Activated T-cell treated with anti-CD3 and anti-CD28 coated beads for 1 hour (primary cell): ENCODE measurements at places on chromosomes 6 and 20.

- DNase-seq, result peak; percentile 11
Observed at GRCh38 chr6:170553534-170554012, 466 bp upstream of the PSMB1 start.

DNA sequence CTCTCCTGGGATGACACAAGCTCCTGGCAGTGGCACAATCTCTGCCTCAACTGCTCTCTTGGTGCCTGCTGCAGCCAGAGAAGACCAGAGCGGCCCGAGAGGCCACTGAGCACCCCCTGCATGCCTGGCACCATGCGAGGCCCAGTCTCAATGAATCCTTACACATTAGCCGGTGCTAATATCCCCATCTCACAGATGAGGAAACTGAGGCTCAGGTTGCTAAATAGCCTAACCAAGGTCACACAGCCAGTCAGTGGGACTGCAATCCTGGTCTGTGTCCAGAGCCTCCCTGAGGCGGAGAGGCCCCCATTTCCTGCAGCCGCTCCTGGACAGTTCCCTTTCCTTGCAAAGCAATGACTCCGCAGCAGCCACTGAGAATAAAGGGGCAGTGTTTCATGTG lies 81.2 kb downstream of the GRM4 start:
- no peak for DNase-seq

- DNase-seq, result no peak
Observed at GRCh38 chr6:112367628-112368027, 20.5 kb downstream of the RFPL4B start.

DNA sequence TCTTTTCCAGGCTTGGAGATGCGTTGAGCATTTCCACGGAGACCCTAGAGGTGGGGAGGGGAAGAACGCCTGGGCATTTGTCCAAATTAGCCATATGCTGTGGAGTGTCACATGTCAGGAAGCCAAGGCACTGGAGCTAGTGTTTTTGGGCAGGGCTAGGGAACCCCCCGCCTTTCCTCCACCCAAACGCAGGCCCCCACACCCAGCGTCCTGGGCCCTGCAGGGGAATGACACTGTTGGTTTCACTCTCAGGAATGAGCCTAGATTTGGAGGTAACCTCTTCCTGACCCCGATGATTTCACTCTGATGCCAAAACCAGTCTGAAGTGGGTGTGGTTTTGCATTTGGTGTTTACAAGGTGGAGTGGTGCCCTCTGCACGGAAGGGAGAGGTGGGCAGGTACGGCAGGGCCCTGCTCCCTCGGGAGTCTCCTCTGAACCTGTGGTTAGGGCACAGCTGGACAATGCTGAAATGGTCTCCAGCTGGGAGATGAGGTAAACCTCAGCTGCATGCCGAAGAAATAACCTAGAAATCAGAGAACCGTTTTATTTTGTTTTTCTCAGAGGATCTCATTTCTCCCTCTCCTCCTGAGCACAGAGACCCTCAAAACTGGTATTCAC lies 29.5 kb downstream of the MTHFD1L start:
- DNase-seq, result no peak

DNA sequence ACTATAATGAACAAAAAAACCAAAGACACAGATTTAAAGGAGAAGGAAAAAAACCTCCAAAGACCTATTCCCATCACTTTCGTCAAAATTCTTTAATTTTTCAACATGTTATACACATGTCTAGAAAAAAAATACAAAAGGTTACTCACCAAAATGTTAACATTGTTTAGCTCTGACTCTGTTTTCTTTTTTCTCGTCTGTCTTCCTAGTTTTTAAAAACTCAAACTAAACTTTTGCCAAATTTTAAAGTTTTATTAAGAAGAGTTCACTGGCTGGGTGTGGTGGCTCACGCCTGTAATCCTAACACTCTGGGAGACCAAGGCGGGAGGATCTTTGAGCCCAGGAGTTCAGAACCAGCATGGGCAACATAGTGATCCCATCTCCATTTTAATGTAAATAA lies 10.8 kb downstream of the MCUR1 start:
- DNase-seq, result no peak

DNA sequence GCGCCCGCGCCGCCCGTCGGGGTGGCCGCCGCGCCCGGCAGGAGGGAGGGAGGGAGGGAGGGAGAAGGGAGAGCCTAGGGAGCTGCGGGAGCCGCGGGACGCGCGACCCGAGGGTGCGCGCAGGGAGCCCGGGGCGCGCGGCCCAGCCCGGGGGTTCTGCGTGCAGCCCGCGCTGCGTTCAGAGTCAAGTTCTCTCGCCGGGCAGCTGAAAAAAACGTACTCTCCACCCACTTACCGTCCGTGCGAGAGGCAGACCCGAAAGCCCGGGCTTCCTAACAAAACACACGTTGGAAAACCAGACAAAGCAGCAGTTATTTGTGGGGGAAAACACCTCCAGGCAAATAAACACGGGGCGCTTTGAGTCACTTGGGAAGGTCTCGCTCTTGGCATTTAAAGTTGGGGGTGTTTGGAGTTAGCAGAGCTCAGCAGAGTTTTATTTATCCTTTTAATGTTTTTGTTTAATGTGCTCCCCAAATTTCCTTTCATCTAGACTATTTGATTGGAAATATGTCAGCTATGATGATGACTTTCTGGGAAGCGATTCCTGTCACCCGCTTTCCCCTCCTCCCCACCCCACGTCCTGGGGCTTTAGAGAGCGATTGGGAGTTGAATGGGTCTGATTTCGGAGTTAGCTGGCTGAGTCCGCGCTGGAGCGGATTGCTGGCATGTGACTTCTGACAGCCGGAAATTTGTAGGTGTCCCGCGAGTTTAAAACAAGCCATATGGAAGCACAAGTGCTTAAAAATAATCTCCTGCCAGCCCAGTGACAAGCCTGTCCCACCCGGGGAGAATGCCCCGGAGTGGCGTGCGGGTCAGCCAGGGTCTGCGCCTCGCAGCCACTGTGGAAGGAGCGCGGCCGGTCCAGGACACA lies 1.1 kb downstream of the ESR1 start:
- no peak for DNase-seq

DNA sequence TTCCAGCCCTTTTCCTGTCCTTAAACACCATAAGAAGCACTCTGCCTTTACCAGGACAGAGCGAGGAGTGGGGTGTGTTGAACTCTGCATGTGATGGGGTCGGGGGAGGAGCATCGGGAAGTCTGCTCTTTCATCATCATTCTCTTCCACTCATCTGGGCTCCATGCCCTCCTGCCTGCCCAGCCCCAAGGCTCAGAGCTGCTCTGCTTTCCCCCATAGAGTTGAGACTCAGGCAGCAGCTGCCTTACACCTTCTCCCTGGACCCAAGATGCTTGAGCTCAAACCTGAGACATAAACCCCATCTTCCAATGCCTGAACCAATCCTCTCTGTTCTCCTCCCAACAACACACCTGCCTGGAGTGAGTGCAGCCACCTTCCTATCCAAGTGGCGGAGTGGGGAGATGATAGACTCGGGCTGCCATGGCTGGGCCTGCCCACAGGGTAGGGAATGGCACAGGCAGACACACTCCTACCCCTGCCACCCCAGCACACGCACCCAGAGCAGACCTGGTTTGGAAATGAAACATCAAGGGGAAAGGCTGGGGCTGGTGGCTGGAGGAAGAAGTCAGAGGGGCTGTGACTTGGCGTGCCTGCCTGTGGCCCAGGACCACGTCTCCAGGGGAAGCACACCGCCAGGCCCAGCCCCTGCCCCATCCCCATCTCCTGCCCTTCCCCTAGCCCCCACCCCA lies 28.4 kb downstream of the TFEB start:
- DNase-seq, result no peak

- DNase-seq, result no peak
Observed at GRCh38 chr6:113011801-113012200, 664.7 kb downstream of the RFPL4B start.

DNA sequence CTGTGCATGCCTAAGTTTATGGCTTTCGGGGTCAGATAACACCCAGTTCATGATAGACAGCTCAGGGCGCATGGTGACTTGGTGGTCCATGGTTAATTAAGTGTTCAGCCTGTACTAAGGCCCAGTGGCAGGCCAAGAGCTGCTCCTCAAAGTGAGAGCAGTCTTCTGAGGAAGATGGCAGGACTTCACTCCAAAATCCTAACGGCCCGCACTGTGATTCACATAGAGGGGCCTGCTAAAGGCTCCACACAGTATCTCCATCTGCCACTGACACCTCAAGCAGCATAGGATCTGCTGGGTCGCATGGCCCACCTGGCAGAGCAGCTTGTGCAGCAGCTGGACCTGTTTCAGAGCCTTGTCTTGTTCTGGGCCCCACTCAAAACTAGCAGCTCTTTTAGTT lies 10.6 kb upstream of the CST7 start:
- DNase-seq, result no peak

GRCh38 chr6:115767931-115768330 lies 292.8 kb downstream of the FRK start:
- DNase-seq, result no peak

DNA sequence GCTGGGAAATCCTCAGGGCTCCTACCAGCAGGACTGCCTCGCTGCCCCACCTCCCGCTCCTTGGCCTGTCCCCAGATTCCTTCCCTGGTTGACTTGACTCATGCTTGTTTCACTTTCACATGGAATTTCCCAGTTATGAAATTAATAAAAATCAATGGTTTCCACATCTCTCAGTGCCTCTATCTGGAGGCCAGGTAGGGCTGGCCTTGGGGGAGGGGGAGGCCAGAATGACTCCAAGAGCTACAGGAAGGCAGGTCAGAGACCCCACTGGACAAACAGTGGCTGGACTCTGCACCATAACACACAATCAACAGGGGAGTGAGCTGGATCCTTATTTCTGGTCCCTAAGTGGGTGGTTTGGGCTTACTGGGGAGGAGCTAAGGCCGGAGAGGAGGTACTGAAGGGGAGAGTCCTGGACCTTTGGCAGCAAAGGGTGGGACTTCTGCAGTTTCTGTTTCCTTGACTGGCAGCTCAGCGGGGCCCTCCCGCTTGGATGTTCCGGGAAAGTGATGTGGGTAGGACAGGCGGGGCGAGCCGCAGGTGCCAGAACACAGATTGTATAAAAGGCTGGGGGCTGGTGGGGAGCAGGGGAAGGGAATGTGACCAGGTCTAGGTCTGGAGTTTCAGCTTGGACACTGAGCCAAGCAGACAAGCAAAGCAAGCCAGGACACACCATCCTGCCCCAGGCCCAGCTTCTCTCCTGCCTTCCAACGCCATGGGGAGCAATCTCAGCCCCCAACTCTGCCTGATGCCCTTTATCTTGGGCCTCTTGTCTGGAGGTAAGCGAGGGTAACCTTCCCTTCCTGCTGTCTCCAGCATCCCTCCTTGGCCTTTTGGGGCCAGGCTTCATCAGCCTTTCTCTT lies at the start of gene CFB:
TSS of gene CFB (plus strand) at position 589 of the 863 bp plus-strand sequence. CDS start at position 716, 127 bp downstream.
- DNase-seq, result no peak

- no peak for DNase-seq
Observed at GRCh38 chr6:112005013-112005371, 48.9 kb upstream of the CCN6 start.

- no peak for DNase-seq
Observed at GRCh38 chr20:11902285-11902697, 15.4 kb upstream of the BTBD3 start.

- DNase-seq, result no peak
Observed at GRCh38 chr6:87945181-87945580, 102.5 kb upstream of the SPACA1 start.

GRCh38 chr6:34928220-34928619 lies 39.2 kb downstream of the ANKS1A start:
- DNase-seq, result no peak

DNA sequence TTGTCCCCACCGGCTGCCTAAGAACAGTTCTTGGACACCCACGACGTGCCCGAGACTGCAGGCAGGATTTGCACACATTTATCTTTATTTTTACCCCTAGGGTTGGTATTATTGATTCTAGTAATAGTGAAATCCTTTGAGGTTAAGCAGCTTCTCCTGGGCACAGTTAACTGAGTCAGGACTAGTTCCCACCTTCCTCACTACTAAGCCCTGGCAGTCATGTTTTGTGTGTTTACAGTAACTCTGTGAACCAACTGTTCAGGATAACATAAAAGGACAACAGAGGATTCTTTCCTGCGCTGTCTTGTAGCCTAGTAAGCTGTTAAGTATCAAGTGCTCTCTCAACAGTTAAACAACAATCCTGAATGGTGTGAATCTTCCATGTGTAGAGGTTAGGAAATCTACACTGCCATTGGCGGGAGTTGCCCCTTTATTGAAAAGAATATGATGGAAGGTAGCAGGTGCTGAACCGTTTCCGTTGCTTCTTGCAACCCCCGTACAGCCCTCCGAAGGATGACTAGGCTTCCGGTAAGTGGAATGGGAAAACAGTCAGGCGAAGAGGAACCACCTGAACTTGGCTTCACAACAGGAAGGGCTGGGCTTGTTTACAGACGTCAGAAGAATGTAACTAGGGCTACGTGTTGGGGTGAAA lies 979 bp upstream of the SOD2 start:
- DNase-seq, result no peak

GRCh38 chr6:17813542-17813941 lies 106.8 kb upstream of the NUP153 start:
- no peak for DNase-seq

- no peak for DNase-seq
Observed at GRCh38 chr6:21331235-21331634, 262.3 kb upstream of the SOX4 start.

DNA sequence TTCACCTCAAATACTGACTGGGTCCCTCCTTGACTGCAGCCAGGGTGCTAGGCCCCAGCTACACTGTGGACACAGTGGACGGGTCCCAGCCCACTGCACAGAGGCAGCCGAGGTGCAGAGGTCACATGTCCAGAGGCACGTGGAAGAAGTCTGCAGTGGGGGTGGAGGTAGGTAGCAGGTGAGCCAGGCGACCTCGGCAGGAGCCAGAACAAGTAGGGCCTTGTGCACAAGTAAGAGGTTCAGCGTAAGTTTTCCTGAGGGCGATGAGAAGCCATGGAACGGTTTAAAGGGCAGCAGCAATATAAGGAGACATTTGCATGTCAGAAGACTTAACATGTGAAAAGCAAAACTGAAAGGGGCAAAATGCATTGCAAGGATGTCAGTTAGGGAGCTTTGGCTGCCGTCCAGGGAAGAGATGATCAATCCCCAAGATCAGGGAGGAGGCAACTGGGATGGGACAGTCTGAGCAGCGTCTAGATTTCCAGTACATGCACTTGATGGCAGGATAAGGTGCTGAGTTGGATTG lies 49.7 kb upstream of the SNX9 start:
- DNase-seq, result no peak

- DNase-seq, result no peak
Observed at GRCh38 chr6:154139892-154140291, 100.9 kb downstream of the OPRM1 start.

- DNase-seq, result no peak
Observed at GRCh38 chr6:142185641-142186040, 38.6 kb downstream of the VTA1 start.

GRCh38 chr6:3726421-3726820 lies 25.1 kb downstream of the PXDC1 start:
- no peak for DNase-seq

DNA sequence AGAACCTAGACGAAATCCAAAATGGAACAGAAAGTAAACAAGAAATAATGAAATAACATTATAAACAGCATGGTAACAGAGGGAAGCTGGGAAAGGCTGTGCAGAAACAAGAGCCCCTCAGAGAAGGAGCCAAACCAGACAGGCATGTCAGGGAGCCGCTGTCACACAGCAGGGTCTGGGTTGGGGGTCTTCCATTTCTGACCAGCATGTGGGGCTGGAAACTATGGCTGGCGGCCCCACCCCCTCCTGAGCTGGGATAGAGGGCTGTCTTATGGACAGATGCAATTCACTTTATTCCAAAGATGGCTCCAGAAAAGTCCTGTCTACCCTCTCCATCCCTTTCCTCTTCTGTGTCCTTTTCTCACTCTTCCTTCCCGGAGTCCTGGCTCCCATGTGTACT lies 27.3 kb downstream of the C6orf89 start:
- DNase-seq, result no peak
